Stimulated activated CD8-positive, alpha-beta memory T cell treated with anti-CD3 and anti-CD28 coated beads, Interleukin-4, amount 100 ng/mL, for 1 hour (primary cell): ENCODE measurements at places on chromosomes 4 and X.

DNA sequence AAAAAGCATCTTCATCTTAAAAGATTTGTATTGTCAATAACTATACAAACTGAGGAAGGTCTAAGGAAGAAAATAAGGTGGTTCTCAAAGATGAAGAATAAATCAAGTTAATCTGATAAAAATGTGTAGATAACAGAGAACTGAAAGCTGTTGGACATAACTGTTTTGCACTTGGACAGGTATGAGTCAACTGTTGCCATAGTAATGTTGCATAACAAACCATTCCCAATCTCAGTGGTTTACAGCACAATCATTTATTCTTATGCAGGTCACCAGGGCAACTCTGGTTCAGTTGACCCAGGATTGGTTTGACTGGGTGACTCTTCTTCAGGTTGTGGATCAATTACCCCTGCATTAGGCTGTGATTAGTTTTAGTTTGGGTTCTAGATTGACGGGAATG lies 2197.7 kb downstream of the ARAP2 start:
- no peak for DNase-seq

DNA sequence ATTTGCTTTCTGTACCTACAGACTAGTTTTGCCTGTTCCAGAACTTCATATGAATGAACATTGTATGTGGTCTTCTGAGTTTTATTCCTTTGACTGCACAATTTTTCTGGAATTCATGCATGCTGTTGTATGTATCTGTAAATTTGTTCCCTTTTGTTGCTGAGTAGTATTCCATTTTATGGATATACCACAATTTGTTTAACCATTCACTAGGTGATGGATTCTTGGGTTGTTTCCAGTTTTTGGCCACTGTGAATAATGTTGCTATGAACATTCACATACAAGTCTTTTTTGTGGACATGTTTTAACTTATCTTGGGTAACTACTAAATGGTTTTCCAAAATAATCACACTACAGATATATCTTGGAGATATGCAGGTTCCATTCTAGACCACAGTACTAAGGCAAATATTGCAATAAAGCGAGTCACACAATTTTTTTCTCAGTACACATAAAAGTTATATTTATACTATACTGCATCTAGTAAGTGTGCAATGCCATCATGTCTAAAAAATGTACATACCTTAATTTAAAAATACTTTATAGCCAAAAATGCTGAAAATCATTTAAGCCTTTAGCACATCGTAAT lies 58.7 kb downstream of the TSPAN5 start:
- no peak for DNase-seq

GRCh38 chr4:141177171-141177570 lies 43.5 kb upstream of the ZNF330 start:
- no peak for DNase-seq

- no peak for DNase-seq
These were observed 117.4 kb upstream of the LIMCH1 start for GRCh38 chr4:41420541-41420940.
